ENCODE measurements at places on chromosomes 11 and 22.

DNA sequence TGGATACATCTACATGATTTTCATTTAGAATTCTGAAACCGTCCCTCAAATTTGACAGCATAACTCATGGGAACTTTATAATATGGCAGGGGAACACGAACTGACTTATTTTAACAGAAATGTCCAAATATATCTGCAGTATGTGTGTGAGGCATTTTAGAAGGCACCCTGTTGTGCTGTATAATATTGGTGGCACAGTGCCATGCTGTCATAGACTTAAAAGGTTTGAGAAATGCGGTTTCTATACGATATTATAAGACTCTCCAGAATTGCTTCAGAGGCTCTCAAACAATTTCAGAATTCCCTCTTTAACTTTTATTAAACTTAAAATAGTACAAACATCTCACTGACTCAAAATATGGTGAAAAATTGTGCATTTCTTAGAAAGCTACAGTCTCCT is 181.6 kb downstream of the MSANTD4 start:
- no peak for DNase-seq

DNA sequence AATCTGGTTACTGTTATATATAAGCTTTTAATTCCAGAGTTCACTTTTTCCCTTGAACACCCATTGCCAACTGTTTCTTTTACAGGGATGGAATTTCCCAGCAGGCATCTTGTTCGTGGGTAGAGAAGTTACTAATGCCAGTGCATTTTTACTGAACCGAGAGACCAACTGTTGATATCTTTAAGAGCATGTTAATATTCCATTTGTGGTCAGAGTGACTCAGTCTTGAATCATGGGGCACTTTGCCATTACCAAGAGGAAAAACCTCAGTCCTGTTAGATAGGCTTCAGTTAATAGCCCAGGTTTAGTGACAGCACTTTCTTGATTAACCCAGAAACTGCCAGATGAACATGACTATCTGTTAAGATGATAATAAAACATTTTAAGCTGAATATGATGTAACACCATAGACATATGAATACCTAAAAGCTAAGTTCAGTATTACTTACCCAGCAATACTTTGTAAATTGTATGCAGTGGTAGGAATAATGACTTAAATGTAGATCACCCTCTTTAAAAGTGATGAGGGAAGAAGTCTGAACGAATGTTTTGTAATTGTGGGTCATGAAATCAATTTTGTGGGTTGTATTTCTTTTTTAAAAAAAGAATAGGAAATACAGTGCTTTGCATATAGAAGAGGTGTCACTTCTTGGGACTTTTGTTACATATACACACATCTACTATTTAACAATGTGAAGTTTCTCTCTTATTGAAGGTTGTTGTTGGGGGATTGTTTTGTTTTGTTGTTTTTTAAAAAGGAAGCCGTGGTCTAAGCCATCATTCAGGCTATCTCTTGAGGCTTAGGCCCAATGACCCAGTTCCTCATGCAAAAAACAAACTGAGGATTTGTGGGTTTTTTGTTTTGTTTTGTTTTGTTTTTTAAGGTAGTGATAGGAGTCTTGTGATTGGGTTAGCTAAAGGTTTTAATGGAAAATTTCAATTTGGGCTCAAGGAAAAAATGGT is 79.2 kb upstream of the GRIK4 start:
- DNase-seq: no peak

- DNase-seq: no peak
Measured at GRCh38 chr11:72838691-72839305, 24.6 kb downstream of the ATG16L2 start.

DNA sequence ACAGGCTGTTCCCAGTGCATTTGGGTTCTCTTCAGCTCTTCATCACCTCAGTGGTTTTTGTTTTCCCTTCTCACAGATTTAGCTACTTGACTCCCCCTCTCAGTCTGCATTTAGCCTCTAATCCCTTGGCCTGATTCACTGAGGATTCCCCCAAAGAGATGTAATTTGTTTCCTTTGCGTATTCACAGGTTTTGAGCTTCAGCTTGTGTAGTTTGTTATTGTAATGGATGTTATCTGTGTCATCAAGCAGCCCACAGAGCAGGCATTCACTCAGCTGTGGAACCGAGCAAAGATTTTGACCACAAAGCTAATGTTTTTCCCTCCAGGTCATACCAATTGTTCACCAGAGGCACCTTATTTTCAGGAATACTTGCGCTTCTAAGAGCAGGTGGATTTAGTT is 6.4 kb upstream of the ME3 start:
- no peak for DNase-seq

GRCh38 chr11:119752345-119752871 is 23.4 kb upstream of the NECTIN1 start:
- no peak for DNase-seq

DNA sequence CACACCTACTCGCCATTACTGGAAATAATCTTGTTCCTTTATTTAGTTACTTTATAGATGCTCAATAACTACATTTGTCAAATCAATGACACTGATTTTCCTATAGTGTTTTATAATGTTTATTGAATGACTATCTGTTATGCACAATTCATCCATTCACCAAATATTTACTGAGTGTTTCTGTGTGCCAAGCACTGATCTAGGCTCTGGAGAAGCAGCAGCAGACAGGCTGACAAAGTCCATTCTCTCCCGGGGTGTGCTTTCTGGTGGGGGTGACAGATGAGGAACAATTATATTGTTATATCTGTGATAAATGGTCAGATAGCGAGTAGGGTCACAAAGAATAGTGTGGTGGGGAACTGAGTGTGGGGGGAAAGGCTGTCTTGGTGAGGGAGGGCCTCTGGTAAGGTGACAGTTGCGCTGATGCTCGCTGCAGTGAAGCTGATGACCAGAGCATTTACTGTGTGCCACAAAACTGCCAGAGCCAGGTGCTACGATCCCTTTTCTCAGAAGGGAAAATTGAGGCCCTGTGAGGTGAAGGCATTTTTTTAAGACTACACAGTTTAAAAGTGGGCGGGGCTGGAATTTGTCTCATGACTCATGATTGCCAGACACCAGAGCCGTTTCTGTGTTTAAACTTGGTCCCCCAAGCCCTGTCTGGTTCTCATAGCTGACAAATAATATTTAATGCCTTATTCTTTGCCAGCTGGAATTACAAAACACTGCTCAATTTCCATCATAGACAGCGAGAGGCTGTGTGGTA is 10.2 kb downstream of the PACS1 start:
- DNase-seq: no peak

GRCh38 chr22:49689255-49689770 is 138.4 kb downstream of the BRD1 start:
- no peak for DNase-seq

DNA sequence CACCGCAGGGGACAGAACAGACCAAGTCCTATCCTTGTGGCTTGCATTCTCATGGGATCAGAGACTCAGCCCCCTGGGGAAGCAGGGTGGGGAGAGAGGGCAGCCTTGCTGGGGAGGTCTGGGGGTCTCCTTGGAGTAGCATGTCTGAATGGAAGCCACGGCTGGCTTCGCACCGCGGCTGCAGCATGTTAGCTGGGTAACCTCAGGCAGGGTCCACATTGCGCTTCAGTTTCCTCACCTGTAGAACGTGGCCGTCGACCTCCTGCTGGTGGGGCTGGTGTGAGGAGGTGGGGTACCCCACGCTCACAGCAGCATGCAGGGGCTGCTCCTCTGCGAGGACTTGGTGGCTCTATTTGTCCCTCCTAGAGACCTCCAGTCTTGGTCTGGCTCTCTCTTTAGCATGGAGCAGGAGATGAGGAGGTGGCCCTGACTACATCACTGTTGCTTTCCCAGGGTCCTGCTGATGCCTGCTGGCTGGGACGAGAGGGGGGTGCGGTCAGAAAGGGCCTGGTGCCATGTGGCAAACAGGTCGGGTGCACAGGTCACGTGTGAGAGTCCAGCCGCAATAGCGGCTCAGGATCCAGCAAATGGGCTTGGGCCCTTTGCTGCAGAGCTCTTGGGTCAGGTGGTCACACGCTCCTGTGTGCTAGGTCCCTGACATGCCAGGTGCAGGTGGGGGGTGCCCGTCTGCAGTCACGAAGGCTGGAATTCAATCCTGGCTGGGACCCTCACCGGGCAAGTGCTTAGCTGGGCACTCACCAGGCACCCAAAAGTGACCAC is 35.4 kb upstream of the SMIM38 start:
- no peak for DNase-seq

DNA sequence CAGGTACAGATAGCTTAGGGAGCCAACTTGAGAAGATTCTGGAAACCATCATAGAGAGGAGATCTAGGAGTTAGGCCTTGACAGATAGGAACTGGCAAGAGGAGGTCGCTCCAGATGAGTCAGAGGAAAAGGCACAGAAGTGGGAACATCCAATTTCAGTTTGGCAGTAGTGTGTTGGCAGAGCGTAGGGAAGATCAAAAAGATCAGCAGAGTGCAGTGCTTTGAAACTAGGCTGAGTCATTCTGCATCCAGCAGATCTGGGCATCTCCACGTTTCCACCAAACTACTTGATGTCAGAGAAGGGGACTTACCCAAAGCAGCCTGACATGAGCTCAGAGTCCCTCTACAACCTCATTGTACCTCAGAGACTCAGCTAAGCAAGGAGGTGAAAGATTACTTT is 58.5 kb downstream of the GAB4 start:
- no peak for DNase-seq

DNA sequence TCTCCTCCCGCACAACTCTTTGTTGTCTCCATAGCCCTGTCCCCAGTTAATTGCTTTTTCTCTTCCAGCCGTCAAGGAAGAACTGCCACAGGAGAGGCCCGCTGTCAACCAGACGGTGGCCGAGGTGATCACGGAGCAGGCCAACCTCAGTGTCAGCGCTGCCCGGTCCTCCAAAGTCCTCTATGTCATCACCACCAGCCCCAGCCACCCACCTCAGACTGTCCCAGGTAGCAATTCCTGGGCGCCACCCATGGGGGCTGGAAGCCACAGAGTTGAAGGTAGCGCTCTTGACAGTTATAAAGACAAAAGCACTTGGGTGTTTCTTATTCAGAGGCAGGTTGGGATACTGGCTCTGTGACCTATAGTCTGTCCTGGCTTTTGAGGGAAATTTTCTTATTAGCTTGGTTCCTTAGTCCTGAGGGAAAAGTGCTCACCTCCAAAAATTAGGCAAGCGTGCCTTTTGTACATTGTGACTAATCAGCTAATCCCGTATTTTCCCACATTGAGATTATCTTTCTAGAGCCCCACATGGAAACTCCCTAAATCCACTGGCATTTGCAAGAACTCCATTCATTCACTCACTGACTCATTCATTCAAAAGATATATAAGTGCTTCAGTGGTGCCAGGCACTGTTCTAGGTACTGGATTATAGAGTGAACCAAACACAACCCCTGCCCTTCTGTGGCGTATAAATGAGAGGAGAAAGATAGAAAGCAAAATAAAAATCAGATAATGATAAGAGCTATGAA is 65.9 kb downstream of the KREMEN1 start:
- no peak for DNase-seq

- DNase-seq: no peak
Measured at GRCh38 chr11:46450846-46451477, 59.4 kb upstream of the CHRM4 start.

GRCh38 chr11:41996533-41996932 is 537.1 kb upstream of the LRRC4C start:
- no peak for DNase-seq

- DNase-seq: no peak
Measured at GRCh38 chr11:12724301-12725054, 50.3 kb downstream of the TEAD1 start.

GRCh38 chr11:7654195-7654705 is 19.1 kb downstream of the CYB5R2 start:
- DNase-seq: no peak

- DNase-seq: no peak
Measured at GRCh38 chr11:127677660-127678425, 677.3 kb upstream of the KIRREL3 start.

GRCh38 chr11:58622344-58622743 is at the start of gene CNTF:
Gene CNTF (plus strand): TSS chr11:58622665. CDS start chr11:58622753, 88 bp downstream.
- DNase-seq: no peak

- DNase-seq: no peak
Measured at GRCh38 chr11:94130298-94131046, 1.8 kb downstream of the PANX1 start.

DNA sequence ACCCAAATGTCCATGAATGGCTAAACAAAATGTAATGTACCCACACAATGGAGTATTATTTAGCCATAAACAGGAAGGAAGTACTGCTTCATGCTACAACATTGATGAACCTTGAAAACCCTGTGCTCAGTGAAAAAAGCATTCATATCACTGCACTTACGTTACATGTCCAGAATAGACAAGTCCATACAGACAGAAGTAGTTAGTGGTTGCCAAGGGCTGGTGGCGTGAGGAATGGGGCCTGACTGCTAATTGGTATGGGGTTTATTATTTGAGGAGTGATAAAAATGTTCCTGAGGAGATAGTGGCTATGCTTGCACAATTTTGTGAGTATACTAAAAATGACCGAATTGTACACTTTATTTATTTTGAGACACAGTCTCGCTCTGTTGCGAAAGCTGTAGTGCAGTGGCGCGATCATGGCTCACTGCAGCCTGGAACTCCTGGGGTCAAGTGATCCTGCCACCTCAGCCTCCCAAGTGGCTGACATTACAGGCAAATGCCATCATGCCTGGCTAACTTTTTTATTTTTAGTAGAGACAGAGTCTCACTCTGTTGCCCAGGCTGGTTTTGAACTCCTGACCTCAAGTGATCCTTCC is 7.7 kb upstream of the SYVN1 start:
- DNase-seq: no peak

GRCh38 chr11:46981436-46981835 is 44.9 kb downstream of the CSTPP1 start:
- DNase-seq: no peak

DNA sequence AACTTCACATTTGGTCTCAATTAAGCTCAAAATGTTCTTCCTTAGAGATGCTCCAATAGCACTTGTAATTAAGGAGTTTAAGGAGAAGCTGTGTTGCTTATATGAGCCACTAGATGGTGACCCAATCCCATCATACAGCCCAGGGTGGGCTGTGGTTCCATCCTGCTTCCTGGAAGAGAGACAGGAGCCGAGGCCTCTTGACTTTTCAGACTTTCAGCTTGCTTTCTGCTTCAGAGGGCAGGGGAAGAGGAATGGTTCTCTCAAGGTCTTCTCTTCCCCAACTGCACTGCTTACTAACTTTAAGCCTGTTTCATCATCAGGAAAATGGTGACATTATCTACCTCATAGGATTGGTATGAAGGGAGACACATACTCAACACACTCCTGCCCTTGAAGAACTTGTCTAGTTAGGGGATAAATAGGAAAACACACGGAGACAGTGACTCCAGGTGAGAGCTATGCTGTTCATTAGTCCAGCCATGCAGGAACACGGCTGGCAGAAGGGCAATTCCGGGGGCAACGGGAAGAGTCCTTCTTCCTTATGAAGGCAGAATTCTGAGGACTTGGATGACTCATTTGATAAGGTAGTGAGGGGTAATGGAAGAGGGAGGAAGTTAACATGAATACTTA is 20.1 kb downstream of the TMEM218 start:
- no peak for DNase-seq
